ENCODE measurements at places on chromosomes 16 and 17.

DNA sequence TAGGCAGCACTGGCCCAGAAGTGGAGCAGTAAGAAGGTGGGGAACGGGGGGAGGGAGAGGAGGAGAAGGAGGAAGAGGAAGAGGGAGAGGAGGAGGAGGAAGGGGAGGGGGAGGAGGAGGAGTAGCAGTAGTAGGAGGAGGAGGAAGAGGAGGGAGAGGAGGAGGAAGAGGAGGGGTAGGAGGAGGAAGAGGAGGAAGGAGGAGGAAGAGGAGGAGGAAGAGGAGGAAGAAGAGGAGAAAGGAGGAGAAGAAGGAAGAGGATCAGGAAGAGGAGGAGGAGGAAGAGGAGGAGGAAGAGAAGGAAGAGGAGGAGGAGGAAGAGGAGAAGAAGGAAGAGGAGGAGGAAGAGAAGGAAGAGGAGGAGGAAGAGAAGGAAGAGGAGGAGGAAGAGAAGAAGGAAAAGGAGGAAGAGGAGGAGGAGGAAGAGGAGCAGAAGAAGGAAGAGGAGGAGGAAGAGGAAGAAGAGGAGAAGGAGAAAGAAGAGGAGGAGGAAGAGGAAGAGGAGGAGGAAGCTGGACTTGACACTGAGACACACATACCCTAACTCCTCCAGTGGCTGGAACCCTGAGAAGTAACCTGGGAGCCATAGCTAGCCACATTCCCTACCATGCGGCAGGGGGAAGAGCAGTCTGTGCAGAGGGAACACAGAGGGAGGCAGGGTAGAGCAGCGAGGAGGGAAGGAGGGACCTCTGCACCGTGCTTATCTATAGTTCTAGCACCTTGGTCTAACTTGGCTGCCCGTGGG is 35.8 kb downstream of the LRRC75A start:
- DNase-seq: no peak

GRCh38 chr16:82874672-82875071 is 247.9 kb downstream of the CDH13 start:
- DNase-seq: no peak

DNA sequence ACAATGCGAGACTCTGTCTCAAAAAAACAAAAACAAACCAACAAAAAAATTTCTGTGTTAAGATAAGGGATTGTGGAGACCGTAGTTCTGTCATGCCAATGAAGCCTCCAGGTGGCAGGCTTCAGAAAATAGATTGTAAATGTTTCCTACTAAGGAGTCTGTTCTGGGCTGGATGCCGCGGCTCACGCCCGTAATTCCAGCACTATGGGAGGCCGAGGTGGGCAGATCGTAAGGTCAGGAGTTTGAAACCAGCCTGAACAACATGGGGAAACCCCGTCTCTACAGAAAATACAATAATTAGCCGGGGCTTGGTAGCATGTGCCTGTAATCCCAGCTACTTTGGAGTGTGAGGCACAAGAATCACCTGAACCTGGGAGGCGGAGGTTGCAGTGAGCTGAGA is 4.4 kb upstream of the SNX29 start:
- no peak for DNase-seq

DNA sequence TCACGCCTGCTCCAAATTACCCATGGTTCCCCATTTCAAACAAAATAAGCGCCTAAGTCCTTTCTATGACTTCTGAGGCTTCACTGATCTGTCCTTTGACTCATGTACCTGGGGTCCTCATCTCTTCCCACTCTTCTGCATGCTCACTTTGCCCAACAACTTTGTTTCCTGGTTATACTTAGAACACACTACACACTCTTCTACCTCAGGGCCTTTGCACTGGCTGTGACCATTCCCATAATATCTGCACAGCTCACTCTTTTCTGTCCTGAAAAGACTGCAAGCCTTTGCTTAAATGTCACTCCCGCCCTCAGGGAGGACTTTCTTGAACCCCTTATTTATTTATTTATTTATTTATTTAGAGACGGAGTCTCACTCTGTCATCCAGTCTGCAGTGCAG is 14.1 kb downstream of the CDH1 start:
- DNase-seq: no peak

GRCh38 chr17:19398301-19399181 is 11.6 kb upstream of the MFAP4 start:
- DNase-seq: no peak

- DNase-seq: no peak
Observed at GRCh38 chr17:68321556-68321954, 30.3 kb downstream of the ARSG start.

DNA sequence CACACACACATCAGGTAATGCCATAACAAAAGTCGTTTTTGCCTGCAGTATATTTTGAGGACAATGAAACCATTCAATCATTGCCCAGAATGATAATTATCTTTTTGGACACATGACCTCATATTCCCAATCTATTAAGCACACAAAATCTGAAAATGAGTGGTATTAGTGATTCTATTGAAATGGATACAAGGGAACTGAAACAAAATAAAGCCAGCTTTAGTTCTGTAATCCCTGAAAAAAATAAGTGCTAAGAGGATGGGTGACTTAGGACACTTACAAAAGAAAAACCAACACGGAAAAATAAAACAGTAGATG is 128.3 kb upstream of the MAF start:
- no peak for DNase-seq

DNA sequence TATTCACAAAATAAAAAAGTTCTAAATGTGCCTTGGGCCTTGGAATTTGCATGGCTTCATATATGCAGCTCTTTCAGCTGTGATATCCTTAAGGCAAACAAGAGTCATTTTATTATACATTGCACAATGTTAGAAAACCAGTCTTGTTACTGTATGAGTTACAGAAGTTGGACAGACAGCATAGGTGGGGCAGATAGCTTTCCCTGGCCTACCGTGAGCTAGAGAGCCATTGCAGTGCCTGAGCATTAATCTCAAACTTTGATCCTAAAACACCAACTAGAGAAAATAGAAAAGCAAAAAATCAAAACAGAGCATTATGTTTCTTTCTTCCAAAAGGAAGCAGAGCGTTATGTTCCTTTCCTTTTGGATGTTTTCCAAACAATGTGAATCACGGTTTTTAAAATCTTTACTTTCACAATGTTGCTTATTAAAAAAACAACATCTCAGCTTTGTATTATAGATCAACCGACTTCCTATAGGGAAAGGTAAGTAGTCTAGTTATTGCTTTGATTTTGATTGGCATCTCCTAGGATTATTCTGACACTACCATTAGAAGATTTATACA is 32.2 kb downstream of the ARHGAP44 start:
- DNase-seq: no peak

DNA sequence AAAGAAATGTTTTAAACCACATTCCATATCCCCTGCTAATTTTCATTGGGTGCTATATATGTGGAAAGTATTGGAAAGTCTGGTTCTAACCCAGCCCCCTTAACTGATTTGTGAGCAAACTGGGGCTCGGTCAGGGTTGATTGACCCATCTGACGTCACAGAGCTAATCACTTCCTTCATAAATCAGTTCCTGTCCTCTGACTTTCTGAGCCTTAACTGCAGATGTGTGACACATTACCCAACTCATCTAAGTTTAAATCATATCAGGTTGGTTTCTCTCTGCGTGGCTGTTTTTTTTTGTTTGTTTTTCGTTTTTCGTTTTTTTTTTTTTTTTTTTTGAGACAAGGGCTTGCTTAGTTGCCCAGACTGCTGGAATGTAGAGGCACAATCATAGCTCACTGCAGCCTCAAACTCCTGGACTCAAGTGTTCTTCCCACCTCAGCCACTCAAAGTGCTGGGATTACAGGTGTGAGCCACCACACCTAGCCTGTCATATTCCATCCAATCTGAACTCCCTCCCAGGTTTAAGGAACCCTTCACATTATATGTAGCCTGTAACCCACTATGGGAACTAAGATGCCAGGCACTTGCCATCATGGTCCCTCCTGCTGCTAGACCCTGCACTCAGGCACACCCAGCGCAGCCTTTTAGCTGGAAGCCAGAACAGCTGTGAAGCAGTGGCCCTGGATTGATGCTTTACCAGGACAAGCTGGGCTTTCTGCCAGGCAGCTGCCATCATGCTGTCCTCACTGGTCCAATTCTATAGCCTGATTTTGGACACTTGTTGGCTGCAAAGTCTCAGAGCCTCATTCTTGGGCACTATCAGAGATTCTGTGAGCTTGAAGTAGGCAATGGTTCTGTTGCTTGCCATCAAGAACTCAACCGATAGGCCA is 6.9 kb upstream of the BPTF start:
- no peak for DNase-seq

GRCh38 chr17:630801-631200 is 83.8 kb downstream of the VPS53 start:
- DNase-seq: no peak

DNA sequence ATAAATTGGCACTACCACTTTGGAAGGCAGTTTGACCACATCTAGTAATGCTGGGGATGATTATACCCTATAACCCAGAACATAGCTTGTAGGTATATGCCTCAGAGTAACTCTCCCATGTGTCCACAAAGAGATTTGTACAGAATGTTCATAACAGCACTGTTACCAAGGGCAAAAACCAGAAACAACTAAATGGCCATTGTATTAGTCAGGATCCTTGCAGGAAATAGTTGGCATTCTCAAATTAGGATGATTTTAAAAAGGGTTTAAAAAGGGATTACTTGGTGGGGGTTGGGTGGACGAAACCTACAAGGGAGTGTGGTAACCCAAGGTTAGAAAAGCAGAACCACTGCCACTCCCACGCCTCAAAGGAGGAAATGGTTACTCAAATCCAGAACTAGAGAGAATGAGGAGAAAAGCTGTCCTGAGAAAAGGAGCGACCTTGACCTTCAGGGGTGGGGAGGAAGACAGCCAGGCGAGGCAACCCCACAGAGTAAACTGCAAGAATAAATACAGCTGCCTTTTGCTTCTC is 2.1 kb downstream of the CPPED1 start:
- no peak for DNase-seq

- DNase-seq: no peak
Observed at GRCh38 chr17:12815642-12816141, 26.4 kb downstream of the ARHGAP44 start.

- DNase-seq: no peak
Observed at GRCh38 chr17:74290340-74290739, 16.3 kb downstream of the DNAI2 start.

- DNase-seq: peak; percentile 72
Observed at GRCh38 chr16:67528222-67528869, at the start of gene RIPOR1. RIPOR1 (plus strand) TSS chr16:67528829; CDS start chr16:67538447, 9,618 bp downstream.

DNA sequence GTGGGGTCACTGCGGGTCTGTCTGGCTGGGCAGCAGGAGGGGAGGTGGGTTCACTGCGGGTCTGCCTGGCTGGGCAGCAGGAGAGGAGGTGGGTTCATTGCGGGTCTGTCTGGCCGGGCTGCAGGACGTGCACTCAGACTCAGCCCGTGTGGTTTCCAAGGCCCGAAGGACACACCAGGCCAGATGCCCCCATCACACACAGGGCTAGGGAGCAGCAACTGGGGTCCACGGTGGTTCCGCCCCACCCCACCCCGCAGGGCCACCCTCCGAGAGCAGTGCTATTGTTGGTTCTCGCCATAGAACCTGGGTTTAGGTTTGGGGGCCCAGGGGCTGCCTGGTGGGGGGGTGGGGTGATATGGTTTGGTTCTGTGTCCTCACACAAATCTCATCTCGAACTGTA is 5.8 kb upstream of the CIAO3 start:
- no peak for DNase-seq

GRCh38 chr16:66344533-66345145 is 21.9 kb upstream of the CDH5 start:
- no peak for DNase-seq

DNA sequence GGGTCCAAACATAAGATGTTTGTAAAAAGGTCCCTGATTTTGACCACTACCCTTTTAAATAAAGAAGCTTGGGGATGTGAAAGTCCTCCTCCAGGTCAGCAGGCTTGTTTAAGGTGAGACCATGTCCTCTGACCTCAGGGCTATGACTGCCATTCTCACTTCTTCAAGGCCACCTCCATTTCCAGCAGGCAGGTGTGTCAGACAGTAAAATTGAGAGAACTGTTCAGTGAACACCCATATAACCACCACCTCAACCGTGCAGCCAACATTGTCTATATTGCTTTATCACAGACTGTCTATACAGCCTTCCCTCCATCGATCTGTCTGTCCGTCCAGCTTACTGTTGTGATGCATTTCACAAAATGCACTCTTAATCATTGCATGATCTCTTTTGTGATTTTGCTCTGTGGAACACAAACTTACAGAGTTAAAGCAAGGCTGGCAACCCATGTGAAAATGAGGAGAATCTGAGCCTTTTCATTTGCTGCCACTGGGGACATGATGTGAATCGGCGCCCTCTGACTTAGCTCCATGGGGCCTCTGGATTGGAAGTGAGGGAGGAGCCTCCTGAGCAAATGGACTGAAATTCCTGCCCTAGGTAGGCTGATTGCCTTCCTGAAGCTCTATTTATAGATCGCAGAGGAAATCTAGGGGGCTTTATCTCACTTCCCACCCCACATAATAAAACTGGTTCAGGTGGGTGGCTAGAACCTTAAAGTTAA is 53.8 kb downstream of the ZNRF1 start:
- DNase-seq: no peak

DNA sequence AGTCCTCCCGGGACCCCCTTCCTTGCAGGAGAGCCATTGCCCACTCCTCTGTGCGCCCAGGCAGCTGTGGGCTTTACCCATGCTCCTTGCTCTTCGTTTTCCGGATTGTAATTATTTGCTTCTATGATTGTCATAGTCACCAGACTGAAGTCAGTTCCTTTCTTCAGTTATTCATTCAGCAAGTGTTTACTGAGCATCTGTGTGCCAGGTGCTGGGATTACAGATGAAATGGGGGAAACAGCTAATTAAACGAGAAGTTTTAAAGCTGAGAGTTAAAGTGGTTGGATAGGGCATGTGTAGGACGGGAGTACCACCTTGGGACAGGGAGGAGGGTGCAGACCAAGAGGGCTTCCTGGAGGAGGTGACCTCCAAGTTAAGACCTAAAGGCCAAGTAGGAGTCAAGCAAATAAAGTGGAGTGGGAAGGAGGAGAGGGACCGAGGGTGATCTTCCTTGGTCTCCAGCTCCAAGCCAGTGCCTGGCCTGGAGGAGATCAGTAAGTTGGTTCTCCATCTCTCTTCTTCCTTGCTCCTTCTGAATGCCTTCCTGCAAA is 126.6 kb downstream of the OR1D5 start:
- DNase-seq: no peak

DNA sequence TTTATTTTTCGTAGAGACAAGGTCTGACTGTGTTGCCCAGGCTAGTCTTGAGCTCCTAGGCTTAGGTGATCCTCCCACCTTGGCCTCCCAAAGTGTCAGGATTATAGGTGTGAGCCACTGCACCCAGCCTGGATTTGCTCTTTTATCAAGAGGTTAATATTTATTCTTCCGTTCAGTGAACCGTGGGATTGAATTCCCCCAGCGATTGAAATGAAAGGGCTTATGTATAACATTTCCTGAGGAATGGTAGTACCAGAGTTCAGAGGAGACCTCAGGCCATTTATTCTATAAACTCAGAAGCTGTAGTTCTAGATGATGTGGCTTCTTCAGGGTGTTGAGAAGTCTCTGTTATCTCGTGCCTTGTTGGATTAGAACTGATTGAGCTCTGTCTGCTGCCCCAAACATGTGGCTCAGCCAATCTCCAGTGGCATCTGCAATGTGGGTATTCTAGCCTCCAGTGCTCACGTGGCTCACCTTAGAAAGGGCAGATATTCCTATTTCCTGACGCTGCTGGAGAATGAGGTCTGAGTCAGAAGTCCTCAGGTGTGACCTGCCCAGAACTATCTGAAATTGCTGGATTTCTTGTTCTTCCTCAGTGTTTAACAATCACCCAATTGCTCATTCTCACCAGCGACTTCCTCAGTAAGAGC is 22.5 kb downstream of the HMOX2 start:
- DNase-seq: no peak

GRCh38 chr17:40025559-40025958 is 10.3 kb downstream of the CSF3 start:
- DNase-seq: no peak

Measured in D721Med (cell line).